ENCODE measurements at places on chromosomes 11 and 22.
A peak's percentile ranks its signal among the peaks of the same experiment; 100 is the strongest.

- no peaks in the 10 kb centered on the region for H3K36me3 ChIP-seq
- peaks cover 16% of the 10 kb centered on the region for H3K4me1 ChIP-seq
- no peak overlapping the region for H3K27ac ChIP-seq
Measured at GRCh38 chr11:76795936-76796441, 12.8 kb downstream of the TSKU start.

- H3K27ac ChIP-seq, result no peak overlapping the region
- H3K4me3 ChIP-seq, result no peak overlapping the region
- H3K27me3 ChIP-seq, result no peaks in the 10 kb centered on the region
- no peaks in the 10 kb centered on the region for H3K4me1 ChIP-seq
Measured at GRCh38 chr11:74541466-74541865, 47.9 kb upstream of the LIPT2 start.

DNA sequence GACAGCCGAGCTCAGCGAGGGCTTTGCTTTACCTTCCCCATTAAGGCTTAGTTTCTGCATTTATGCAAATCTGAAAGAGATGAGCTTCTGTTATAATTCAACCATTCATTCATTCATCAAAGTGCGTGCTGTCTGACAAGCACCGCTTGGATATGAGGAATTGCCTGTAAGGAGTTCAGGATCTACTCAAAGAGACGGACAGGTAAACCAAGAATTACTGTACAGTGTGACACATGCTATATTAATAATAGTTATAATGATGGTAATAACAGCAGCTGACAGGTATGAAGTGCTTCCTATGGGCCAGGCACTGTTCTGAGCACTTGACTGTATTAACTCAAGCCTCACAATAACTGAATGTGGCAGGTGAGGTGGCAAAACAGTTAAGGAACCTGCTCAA, 109.9 kb upstream of the TBCEL start:
- H3K27ac ChIP-seq, result no peak overlapping the region
- H3K27me3 ChIP-seq, result no peaks in the 10 kb centered on the region
- no peaks in the 10 kb centered on the region for H3K36me3 ChIP-seq
- H3K4me3 ChIP-seq, result no peak overlapping the region

DNA sequence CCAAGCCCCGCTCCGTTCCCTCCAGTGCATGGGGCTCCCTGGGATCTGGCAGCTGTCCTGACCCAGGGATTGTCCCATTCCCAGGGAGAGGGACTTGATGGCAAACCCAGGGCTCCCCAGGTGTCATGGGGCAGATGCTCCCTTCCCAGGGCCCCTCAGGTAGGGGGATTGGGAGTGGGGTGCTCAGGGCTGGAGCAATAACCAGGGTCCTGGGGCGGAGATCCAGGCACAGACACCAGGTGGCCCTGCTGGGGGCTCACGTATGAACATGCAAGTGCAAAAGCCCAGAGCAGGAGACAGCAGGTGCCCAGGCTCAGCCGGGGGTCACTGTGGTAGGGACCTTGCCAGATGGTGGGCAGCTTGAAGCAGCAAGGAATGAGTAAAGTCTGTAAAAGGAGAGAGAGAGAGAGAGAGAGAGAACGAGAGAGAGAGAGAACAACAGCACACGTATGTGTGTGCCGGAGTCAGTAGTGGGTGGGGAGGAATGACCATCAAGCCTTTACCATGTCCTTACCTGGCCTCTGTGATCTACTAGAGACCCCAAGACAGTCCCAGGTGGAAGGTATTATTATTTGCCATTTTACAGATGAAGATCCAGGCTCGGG, 19.3 kb upstream of the MPPED1 start:
- no peak for DNase-seq
- no peak overlapping the region for H3K27ac ChIP-seq
- H3K4me3 ChIP-seq, result no peak overlapping the region
- peaks cover 25% of the 10 kb centered on the region for H3K27me3 ChIP-seq
- H3K4me1 ChIP-seq, result no peaks in the 10 kb centered on the region

GRCh38 chr11:102874852-102875251, at the start of gene MMP12:
MMP12 (minus strand) TSS chr11:102874982; CDS start chr11:102874937, 45 bp downstream.
- no peaks in the 10 kb centered on the region for H3K36me3 ChIP-seq
- no peak within 1 kb of the TSS for H3K27ac ChIP-seq
- H3K4me1 ChIP-seq, result no peaks in the 10 kb centered on the region
- no peak within 1 kb of the TSS for H3K4me3 ChIP-seq

- H3K4me3 ChIP-seq, result no peak overlapping the region
- DNase-seq, result no peak
- no peak overlapping the region for H3K27ac ChIP-seq
- H3K27me3 ChIP-seq, result no peaks in the 10 kb centered on the region
- H3K36me3 ChIP-seq, result no peaks in the 10 kb centered on the region
Measured at GRCh38 chr22:33835265-33835664, 85.0 kb downstream of the LARGE1 start.

DNA sequence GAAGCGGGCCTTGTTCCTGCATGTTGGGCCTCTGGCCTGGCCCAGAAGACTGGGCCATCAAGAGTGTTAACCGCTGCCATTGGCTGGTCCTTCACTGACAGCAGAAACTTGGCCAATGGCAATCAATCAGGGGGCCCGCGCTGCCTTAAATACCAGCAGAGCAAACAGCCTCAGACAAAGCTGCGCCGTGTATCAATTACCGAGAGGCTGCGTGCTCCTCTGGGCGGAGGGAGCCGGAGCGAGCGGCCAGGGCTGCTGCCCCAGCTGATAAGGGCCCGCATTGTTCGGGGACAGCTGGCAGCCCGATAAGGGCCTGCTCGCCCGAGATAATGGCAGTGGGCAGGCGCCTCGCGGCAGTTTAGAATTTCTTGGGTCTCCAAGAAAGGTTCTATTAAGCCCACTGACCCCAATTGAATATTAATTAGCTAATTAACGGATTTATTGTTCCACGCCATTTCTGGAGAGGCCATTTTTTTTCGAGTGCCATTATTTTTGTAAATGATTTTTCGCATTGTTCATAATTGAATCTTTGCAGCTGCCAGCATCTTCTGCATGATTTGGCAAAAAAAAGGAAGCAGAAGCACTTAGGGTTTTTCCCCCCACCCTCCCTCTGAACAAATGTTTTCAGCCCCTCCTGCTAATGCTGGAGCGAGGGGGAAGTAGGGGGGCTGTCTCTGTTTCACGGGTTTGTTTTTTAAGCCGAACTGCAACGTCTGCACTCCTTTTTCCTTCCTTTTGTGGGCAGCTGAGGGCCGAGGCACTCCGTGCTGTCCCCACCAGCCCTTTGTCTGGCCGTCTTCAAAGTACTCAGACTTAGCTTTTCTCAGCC, 37.6 kb upstream of the RIC3 start:
- no peaks in the 10 kb centered on the region for H3K36me3 ChIP-seq
- no peaks in the 10 kb centered on the region for H3K4me1 ChIP-seq
- peaks cover 21% of the 10 kb centered on the region for H3K27me3 ChIP-seq
- H3K27ac ChIP-seq, result peak overlapping the region; percentile 20

DNA sequence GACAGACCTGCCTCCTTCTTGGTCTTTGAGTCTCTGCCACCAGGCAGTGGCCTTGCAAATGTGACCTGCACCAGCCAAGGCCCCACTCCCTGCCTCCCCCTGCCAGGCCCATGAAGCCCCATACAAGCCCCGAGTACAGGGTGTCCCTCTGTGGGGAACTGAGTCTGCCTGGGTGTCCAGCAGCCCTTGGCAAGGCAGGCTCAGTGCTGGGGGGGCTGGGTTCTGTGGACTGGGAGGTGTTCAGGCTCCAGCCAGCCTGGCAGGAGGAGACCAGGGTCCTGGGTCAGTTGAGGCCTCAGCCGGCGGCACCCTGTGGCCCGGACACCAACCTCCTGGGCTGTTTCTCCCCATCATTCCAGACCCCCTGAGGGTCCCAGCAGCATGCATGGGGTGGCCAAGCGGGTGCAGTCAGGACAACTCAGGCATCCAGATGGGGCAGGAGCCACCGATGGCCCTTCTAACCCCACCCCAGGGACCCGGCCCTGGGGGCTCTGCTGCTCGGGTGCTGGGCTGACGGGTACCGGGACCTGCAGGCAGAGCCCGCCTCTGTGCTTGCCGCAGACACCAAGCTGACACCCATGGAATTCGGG, 5.7 kb downstream of the MUC5AC start:
- H3K27ac ChIP-seq, result no peak overlapping the region
- H3K27me3 ChIP-seq, result no peaks in the 10 kb centered on the region
- no peak overlapping the region for H3K4me3 ChIP-seq

DNA sequence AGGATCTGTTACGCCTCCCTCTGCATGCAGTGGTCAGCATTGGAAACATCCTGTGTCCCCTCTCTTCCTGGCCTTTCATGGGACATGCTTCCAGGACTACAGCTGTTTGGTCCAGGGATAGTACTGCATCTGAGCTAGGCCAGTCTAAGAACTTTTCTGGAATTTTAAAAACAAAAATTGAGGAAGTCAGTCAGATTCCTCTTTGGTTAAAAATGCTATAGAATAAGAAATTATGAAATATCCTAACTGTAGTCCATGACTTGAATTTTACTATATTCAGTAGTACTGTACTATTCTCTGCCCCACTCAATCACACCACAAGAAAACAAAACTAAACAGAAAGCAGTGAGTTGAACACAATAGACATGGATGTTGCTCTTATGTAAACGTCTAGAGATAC, 201.0 kb upstream of the CADM1 start:
- H3K4me3 ChIP-seq, result no peak overlapping the region
- no peaks in the 10 kb centered on the region for H3K27me3 ChIP-seq
- no peak overlapping the region for H3K27ac ChIP-seq
- H3K36me3 ChIP-seq, result no peaks in the 10 kb centered on the region
- no peak for DNase-seq

DNA sequence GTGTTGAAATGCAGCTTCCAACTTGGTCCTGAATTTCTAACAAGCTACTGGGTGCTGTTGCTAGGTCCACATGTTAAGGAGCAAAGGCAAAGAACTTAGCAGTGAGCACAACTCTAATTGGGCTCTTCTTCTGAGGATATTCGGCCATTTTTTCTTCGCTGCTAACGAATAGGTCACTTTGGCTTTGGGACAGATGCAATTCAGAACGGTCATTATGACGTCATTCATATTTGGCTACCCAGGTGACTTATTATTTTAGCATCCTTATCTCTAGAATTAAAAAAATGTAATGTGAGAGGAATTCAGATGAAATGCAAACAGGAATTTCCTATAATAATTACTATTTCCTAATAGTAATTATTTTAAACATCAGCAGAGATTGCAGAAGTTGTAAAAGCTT, 13.9 kb downstream of the TMA7B start:
- H3K4me1 ChIP-seq, result no peaks in the 10 kb centered on the region
- no peak for DNase-seq
- no peak overlapping the region for H3K4me3 ChIP-seq
- H3K36me3 ChIP-seq, result peaks cover 81% of the 10 kb centered on the region
- no peaks in the 10 kb centered on the region for H3K27me3 ChIP-seq

- H3K36me3 ChIP-seq, result no peaks in the 10 kb centered on the region
- no peak overlapping the region for H3K27ac ChIP-seq
- H3K4me3 ChIP-seq, result no peak overlapping the region
- no peak for DNase-seq
Measured at GRCh38 chr11:46877580-46877979, 31.5 kb upstream of the CKAP5 start.

DNA sequence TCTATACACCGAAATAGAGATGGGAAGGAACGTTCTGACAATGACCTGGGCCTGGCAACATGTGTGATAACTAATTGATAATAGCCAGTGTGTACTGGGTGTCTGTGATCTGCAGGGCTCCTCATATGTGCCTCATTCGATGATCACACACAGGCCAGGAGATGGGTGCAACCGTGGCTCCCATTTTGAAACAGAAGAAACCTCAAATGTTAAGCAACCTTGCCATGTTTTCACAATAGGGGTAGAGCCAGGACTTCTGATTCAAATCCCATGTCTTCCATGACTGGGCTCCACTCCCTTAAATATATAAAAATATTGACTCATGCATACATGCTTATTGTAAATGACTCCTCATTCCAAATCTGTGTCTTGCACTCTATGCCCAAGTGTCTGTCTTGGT, 11.1 kb downstream of the APOL3 start:
- H3K27me3 ChIP-seq, result no peaks in the 10 kb centered on the region
- peaks cover 7% of the 10 kb centered on the region for H3K36me3 ChIP-seq
- H3K4me1 ChIP-seq, result peaks cover 2% of the 10 kb centered on the region
- H3K27ac ChIP-seq, result no peak overlapping the region
- H3K4me3 ChIP-seq, result no peak overlapping the region

GRCh38 chr11:75024068-75024449, 35.3 kb downstream of the NEU3 start:
- no peaks in the 10 kb centered on the region for H3K27me3 ChIP-seq
- no peak overlapping the region for H3K4me3 ChIP-seq
- no peaks in the 10 kb centered on the region for H3K36me3 ChIP-seq
- no peak overlapping the region for H3K27ac ChIP-seq
- no peaks in the 10 kb centered on the region for H3K4me1 ChIP-seq

- peaks cover 8% of the 10 kb centered on the region for H3K4me1 ChIP-seq
- peak overlapping the region; percentile 36 for H3K27ac ChIP-seq
- no peak overlapping the region for H3K4me3 ChIP-seq
Measured at GRCh38 chr11:75946531-75947530, 131.8 kb downstream of the UVRAG start.

DNA sequence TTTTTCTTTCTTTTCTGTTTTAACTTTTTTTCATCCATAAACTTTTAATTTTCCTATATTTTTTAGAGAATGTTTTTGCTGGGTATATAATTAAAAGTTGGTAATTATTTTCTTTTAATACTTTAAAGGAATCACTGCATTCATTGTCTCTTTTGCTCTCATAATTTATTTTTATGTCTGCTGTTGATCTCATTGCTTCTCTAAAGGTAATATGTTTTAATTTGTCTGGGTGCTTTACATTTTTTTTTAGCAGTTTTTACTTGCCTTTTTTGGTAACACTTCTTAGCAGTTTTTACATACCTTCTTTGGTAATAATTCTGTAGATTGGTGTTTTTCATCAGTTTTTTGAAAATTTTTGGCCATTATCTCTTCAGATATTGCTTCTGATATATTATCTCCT, 89.4 kb upstream of the BMAL1 start:
- no peaks in the 10 kb centered on the region for H3K27me3 ChIP-seq
- no peak for DNase-seq
- H3K4me3 ChIP-seq, result no peak overlapping the region
- no peaks in the 10 kb centered on the region for H3K4me1 ChIP-seq
- H3K36me3 ChIP-seq, result no peaks in the 10 kb centered on the region

GRCh38 chr11:110453684-110454354, 24.1 kb downstream of the FDX1 start:
- no peak overlapping the region for H3K4me3 ChIP-seq
- no peak for DNase-seq
- no peaks in the 10 kb centered on the region for H3K36me3 ChIP-seq

GRCh38 chr11:96290031-96290430, 53.0 kb downstream of the MAML2 start:
- no peak overlapping the region for H3K4me3 ChIP-seq
- H3K27me3 ChIP-seq, result no peaks in the 10 kb centered on the region
- H3K4me1 ChIP-seq, result peaks cover 5% of the 10 kb centered on the region
- no peak overlapping the region for H3K27ac ChIP-seq

- H3K36me3 ChIP-seq, result no peaks in the 10 kb centered on the region
- no peak for DNase-seq
- no peaks in the 10 kb centered on the region for H3K27me3 ChIP-seq
- H3K27ac ChIP-seq, result no peak overlapping the region
- H3K4me1 ChIP-seq, result peaks cover 19% of the 10 kb centered on the region
Measured at GRCh38 chr11:33936725-33937604, 45.1 kb upstream of the LMO2 start.

- no peak overlapping the region for H3K27ac ChIP-seq
- H3K4me1 ChIP-seq, result peaks cover 17% of the 10 kb centered on the region
- H3K36me3 ChIP-seq, result peaks cover 19% of the 10 kb centered on the region
- H3K4me3 ChIP-seq, result no peak overlapping the region
- no peak for DNase-seq
- no peaks in the 10 kb centered on the region for H3K27me3 ChIP-seq
Measured at GRCh38 chr22:41305646-41306045, 4.3 kb downstream of the ZC3H7B start.
